CD4-positive, alpha-beta memory T cell (primary cell): ENCODE measurements at places on chromosomes 4 and X.

DNA sequence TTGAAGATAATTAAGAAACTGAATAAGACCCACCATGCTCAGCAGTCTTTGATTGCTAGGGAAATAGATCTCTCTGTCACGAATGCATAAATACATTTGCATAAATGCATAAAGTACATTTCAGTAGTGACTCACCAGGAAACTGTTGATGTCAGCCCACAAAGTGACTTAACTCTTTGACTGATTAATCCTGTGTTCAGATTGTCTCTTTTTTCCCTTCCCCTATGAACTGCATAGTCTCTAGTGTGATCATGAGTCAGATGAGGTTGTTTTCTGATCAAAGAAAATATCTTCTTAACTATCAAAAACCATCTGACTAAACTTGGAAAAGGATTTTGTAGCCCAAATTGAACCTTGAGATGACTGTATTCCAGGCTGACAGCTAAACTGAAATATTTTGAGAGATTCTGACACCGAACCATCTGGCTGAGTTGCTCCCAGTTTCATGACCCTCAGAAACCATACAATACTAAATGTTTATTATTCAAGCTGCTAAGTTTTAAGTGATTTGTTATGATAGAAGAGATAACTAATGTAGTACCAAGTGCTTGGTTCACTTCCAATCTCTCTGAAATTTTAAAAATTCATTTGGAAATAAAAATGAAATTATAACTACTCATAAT is 1381.5 kb upstream of the AGA start:
- H3K4me1 ChIP-seq, result no peaks in the 10 kb centered on the region
- DNase-seq, result no peak
- no peaks in the 10 kb centered on the region for H3K36me3 ChIP-seq

DNA sequence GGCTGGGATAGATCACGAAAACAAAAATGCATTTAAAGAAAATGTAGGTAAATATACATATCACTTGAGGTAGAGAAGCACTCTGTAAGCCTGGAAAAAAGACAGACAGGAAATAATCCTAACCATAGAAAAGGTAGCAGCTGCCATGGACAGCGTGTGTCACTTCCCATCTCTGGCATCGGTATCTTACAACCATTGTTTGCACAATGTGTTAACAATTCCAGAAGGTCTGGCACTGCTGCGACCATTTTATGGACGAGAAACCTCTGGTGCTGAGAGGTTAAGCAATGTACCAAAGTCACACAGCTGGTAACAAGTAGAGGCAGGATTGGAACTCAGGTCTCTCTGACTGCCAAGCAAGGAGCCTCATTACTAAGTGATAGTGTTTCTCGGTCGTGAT is 1.7 kb upstream of the MTNR1A start:
- DNase-seq, result no peak
- H3K27me3 ChIP-seq, result peaks cover 4% of the 10 kb centered on the region
- H3K4me3 ChIP-seq, result no peak overlapping the region
- no peak overlapping the region for H3K27ac ChIP-seq
- no peaks in the 10 kb centered on the region for H3K36me3 ChIP-seq

DNA sequence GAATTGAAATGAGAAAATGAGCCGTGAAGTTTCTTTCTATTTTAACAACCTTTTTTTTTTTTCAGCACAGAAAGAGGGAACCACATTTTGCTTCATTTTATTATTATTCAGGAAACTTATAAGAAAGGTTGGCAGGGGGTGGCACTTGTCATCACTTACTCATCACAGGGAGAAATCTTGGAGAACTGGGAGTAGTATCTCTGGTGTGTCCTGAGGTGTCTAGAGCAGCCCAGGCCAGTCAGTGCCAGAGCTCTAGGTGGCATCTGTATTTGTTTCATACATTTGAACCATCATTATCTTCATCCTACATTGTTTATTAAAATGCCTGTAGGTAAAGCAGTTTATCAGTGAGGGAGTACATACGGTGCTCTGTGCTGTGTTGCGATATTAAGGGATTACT is 43.8 kb upstream of the ARHGAP24 start:
- H3K27me3 ChIP-seq, result no peaks in the 10 kb centered on the region
- no peak overlapping the region for H3K4me3 ChIP-seq
- H3K36me3 ChIP-seq, result no peaks in the 10 kb centered on the region
- H3K27ac ChIP-seq, result no peak overlapping the region
- no peaks in the 10 kb centered on the region for H3K4me1 ChIP-seq
- DNase-seq, result no peak

DNA sequence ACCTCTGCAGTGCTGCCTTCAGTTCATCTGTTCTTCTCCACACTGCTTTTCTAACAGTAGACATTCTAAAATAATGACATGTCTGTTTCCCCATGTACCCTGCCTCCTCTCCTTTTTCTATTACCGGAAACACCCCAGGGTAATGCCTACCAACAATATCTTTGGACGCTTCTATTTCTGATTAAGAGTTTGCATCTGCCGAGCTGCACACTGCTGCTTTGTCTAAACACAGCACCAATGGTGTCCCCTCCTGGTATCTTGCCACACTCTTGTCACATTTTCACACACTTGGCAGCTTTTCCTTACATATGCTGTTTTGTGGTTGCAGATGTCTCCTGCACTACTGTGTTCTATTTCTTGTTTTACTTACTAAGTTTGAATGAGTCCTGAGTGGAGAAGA is 288.8 kb downstream of the GRIA2 start:
- H3K36me3 ChIP-seq, result no peaks in the 10 kb centered on the region
- H3K4me3 ChIP-seq, result no peak overlapping the region
- H3K27ac ChIP-seq, result no peak overlapping the region
- no peak for DNase-seq
- no peaks in the 10 kb centered on the region for H3K4me1 ChIP-seq
- no peaks in the 10 kb centered on the region for H3K27me3 ChIP-seq
